GM06990 (cell line): ENCODE measurements at places on chromosomes 3 and 15.
A peak's percentile ranks its signal among the peaks of the same experiment; 100 is the strongest.

DNA sequence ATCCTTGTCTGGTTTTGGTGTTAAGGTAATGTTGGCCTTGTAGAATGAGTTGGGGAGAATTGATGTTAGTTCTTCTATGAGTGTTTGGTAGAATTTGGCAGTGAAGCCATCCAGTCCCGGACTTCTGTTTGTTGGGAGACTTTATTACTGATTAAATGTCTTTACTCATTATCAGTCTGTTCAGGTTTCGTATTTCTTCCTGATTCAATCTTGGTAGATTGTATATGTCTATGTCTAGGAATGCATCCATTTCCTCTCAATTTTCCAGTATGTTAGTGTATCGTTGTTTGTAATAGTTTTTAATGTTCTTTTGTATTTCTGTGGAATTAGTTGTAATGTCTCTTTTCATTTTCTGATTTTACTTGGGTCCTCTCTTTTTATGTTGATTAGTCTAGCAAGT, 39.4 kb downstream of the NCK1 start:
- no peak for DNase-seq

GRCh38 chr3:120567370-120568201, 28.6 kb upstream of the NDUFB4 start:
- DNase-seq, result no peak

GRCh38 chr15:31365655-31366127, 39.1 kb downstream of the KLF13 start:
- peak; percentile 85 for DNase-seq

- no peak for DNase-seq
Measured at GRCh38 chr3:110783541-110783940, 288.1 kb upstream of the NECTIN3 start.

- no peak for DNase-seq
Measured at GRCh38 chr15:70772402-70772801, 9.0 kb upstream of the UACA start.

GRCh38 chr3:53139906-53140846, 9.9 kb upstream of the RFT1 start:
- no peak for DNase-seq

GRCh38 chr3:179948740-179949139, 88.0 kb downstream of the PEX5L start:
- DNase-seq, result no peak

DNA sequence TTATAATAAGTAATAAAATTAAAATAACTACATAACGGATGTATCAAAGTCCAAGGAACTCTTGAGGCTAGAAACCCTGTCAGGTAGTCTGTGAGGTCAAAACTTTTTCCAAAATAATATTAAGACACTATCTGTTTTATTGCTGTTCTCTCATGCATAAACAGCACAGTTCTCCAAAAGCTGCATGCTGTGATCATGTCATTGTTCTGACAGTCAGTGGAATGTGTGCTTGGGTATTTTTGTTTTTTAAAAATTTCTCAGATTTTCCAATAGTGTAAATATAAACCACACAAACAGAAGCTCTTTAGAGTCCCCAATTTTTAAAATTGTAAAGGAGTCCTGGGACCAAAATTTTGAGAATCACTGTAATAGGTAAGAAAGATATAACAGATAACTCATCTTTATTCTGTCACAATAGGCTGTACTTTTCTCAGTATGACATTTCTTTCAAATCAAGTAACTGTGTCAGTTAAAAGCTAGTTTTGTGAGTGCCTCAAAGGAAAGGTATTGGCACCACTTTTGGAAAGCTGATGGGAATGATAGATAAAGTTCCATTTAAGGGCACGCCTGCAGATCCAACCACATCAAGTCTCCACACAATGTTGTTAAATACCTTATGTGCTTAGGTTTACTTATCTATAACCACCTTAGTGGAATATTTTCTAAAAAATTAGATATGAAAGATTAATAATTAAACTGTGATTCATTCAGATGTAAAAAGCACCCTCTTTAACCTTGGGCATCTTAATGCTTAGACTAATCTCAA, 49.3 kb downstream of the CEP152 start:
- DNase-seq, result no peak

GRCh38 chr3:130820976-130821375, 72.9 kb upstream of the ATP2C1 start:
- no peak for DNase-seq

GRCh38 chr3:119146578-119147375, 812 bp downstream of the TEX55 start:
- DNase-seq, result no peak

DNA sequence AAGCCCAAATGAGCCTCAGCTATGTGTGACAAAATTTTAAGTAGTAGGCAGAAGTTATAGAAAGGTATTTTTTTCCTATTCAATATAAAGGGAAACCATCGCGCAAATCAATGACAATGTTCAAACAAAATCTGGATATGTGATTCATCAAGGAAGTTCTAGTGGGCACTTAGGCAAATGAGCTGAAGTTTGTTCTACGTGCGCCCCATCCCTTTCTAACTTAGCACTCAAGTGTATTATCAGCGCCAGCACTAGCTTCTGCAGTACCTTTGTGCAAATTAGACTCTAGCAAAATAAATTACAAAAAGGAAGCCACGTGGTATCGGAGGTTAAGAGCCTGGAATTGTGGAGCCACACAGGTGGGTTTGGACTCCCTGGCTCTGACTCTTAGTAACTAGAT, 91.1 kb downstream of the TBL1XR1 start:
- no peak for DNase-seq

- no peak for DNase-seq
Measured at GRCh38 chr15:70491641-70492040, 271.7 kb downstream of the UACA start.

DNA sequence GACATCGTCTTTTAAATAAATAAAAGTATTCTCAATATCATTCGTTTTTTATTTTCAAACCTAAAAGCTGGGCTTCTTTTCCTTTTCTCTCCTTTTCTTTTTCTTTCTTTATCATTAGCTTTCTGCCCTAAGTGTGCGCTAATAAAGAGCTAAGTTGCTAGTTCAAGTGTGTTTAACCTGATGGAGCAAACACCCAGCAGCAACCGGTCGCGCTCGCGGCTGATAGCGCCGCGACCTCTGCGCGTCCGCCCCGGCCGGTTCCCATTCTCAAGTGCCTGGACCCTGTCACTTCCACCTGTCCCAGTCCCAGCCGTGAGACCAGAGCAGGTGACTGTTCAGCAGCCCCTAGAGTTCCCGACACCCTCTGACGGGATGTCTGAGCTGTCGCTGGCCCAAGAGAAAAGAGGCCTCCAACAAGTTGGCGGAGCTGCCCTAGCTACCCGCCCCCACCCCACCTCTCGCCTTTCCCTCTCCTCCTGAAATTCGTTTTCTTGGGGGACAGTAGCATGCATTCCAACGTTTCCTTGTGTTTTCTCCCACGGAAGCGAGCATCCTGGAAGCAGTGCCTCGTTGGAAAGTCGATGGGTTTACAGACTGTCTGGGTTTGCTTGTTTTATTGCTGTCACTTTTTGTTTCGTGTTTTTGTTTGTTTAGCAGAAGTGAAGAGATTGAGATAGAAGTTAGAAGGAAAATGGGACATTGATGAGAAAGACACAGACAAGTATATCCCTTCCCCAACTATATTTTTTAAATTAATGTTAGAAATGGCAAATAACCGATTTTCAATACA, 3.1 kb upstream of the MECOM start:
- no peak for DNase-seq

GRCh38 chr15:91572110-91572509, 281.4 kb upstream of the SLCO3A1 start:
- no peak for DNase-seq

- DNase-seq, result no peak
Measured at GRCh38 chr3:123110282-123110975, 43.6 kb downstream of the PDIA5 start.

DNA sequence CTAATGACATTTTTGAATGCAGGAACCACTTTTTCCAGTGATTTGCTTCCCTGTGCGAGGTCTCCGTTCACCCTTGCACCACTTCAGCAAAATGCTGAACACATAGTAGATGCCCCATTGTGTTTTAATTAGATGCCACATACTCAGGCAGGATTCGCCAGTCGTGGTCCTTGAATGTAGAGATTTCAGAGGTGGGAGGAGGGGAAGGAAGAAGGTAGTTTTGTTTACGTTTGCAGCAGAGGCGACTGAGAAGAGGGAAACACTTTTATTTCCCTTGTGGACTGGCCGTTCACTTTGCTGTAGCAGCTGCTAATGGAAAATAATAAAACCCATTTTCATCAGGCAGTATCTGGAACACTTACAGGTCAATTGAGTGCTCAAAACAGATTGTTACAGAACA, 262.8 kb upstream of the TBL1XR1 start:
- no peak for DNase-seq

- DNase-seq, result no peak
Measured at GRCh38 chr3:27244374-27244773, 124.8 kb downstream of the NEK10 start.

GRCh38 chr15:80118956-80119355, 33.8 kb upstream of the FAH start:
- DNase-seq, result no peak

- no peak for DNase-seq
Measured at GRCh38 chr3:173583496-173583895, 186.0 kb downstream of the NLGN1 start.

DNA sequence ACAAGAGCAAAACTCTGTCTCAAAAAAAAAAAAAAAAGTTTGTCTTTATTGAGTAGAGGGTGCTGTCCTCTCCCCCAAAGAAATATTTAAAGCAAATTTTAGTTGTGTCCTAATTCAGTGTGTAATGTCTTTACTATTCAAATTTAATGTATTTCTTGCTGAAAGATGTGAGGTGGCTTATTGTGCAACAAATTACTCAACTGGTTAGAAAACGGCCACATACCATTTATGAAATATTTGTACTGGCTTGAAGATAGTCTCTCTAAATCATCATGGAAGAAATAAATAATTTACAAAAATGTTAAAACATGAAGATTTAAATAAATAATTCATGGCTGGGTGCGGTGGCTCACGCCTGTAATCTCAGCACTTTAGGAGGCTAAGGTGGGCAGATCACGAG, 63.0 kb downstream of the SLTM start:
- DNase-seq, result no peak

GRCh38 chr15:78837131-78837530, 25.9 kb upstream of the ADAMTS7 start:
- no peak for DNase-seq

DNA sequence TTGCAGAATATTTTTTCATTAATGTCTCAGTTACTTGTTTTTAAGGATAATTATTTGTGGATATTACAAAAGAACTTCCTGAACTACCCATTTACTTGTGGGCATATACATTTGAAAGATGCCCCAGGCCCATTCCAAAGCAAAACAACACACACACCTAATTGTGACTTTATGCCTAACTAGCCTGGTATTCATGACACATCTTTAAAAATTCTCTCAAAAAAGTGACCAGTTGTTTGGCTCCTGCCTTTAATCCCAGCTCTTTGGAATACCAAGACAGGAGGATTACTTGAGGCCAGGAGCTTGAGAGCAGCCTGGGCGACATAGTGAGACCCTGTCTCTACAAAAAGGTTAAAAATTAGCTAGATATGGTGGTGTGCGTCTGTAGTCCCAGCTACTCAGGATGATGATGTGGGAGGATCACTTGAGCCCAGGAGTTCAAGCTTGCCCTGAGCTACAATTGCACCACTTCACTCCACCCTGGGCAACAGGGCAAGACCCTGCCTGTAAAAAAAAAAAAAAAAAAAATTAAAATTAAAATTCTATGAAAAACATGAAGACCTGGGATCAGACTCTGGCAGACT, 51.7 kb upstream of the SLC4A7 start:
- no peak for DNase-seq

DNA sequence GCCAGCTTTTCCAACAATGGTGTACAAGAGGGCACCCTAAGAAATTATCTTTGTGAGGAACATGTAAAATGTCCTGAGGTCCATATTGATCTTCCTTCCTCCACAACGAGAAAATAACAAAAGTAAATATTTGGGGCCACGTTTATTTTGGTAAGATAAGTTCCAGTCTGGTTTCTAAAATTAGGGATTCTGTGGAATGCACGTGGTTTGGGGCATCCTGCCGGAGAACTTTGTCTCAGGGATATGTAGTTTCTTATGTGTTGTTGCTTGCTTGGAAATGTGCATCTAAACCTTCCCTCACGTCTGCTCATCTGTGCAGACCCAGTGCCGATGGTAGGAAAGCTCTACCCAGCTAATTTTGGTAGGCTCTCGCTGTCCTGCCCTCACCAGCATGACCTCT, 62.8 kb downstream of the CTDSPL start:
- no peak for DNase-seq

DNA sequence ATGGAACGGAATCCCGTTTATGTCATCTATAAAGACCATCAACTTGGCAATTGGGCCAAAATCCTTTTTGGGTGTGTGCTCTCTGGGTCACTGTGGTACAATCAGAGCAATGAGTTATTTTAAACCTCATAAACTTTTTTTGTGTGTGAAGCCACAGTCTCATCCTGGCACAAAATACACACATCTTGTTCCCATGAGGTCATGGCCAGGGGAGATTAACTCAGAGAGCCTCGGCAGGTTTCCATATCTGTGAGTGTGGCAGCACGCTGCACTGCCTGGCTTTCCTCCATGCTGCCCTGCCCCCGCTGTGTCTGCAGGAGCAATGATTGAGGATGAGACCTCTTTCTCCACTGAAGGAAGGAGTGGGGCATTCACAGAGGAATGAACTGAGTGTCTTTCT, 54.0 kb upstream of the DLG1 start:
- DNase-seq, result no peak

DNA sequence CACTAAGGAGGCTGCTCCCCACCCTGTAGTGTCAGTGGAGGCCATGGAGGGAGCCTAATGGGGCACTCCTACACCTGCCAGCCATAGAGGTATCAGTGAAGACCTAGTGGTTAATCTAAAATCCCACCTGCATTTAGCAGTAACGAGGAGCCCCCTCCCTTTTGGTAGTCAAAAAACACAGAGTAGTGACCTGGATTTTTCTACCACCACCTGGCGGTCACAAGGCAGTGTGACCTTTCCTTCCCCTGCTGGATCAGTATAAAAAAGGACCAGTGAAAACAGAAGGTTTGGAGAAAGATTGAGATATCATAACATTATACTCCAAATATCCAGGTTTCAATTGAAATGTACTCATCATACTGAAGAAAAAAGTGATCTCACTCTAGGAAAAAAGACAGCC, 241.2 kb downstream of the PYDC2 start:
- no peak for DNase-seq

DNA sequence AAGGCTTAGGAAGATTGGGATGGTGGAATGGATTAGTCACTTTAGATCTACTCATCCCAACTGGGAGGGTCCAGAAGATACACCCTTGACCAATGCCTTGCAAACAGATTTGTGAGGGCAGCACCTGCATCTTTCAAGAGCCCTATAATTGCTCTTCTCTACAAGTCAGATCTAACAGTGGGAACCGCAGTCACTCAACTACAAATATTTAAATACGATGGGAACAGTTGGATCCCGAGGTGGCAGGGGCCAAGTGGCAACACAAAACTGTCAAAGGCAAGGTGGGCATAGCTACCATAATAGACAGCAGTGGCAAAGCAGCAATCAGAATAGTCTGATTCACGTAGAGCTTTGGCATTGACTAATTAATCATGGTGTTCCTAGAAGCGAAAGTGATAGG, 152.0 kb downstream of the TBC1D5 start:
- DNase-seq, result no peak

DNA sequence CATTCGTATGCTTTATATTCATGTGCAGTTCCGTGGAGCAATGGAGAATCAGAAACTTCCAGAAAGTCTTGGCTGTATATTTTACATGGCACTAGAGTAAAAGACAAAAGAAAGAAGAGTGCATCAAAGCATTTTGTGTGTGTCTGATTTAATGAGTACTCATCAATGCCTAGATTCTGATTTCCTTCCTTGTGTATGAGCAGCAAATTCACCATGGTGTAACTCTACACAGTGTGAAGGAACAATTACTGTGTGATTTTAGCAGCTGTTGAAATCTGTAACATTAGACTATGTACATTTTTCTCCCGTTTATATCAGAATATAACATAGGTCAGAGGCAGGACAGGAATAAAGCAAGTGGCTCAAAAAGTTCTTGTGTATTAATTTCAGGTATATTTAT, 102.0 kb upstream of the TSC22D2 start:
- DNase-seq, result no peak
